Sigmoid colon (tissue), 7 donors: ENCODE measurements at places on chromosomes 4 and X. TPM values are rescaled to one million over a fixed set of nuclear protein-coding genes. Genes with fewer than 3 reads are reported as not detected.

DNA sequence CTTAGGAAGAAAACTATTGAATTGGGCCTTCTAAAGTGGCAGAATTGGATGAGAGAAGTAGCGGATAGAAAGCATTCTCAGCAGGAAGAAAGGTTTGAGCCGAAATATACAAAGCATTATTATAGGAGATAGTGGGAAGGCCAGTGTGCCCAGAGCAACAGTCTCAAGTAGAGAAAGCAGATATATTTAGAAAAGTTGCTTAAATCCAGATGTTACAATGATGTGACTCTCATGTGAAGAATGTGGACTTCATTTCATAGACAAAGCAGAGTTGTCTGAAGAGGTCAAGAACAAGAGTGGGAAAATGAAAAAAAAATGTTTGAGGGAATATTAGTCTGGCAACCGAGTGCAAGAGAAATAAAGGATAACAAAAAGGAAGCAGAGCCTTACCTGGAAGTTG, 66.9 kb downstream of the SYNPO2 start:
- DNase-seq, result no peak

- DNase-seq, result no peak
Observed at GRCh38 chr4:112979881-112980421, 69.5 kb upstream of the ANK2 start.

GRCh38 chr4:13918110-13918509, 290.6 kb upstream of the BOD1L1 start:
- peak; percentile 70 for DNase-seq

GRCh38 chr4:80266902-80267380, 477 bp downstream of the FGF5 start:
- DNase-seq, result no peak

FAM9C gene
- total RNA-seq, result not detected

PGAM4 gene
- not detected for total RNA-seq

IL13RA2 gene
- total RNA-seq, result not detected

SNCA gene
- total RNA-seq, result 24.6 TPM

TCP11X2 gene
- not detected for total RNA-seq

SOWAHB gene
- total RNA-seq, result under 0.01 TPM
